MV-4-11 (cell line): ENCODE measurements at places on chromosomes 4 and X.

DNA sequence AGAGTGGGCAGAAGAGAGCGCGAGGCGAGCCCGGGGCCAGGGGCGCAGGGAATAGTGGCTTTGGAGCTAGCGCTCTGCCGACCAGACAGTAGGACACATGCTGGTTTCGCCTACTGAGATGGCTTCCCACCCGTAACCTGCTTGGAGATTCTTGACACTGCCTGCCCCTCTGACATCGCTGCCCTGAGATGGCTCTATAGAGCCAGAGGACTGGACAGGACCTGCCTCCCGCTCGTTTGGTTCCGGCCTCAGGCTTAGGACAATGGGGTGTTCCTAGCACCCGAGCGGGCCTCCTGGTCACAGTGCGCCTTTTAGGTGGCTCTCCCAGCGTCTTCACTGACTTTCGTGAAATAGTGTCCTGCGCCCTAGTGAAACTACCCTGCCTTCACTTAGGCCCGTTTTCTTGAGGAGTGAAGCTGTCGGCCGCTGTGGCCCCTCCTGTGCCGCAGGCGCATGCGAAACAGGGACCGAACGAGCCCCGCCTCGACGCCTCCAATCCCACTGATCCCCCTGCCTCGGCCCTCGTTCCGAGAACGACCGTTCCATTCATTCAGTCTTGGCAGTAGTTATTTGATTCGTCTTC lies 608 bp downstream of the TAF1 start:
- peak; percentile 12 for DNase-seq

- no peak for DNase-seq
These were observed 233.8 kb downstream of the ENOX2 start for GRCh38 chrX:130669233-130669632.

GRCh38 chr4:159038536-159038935 lies 64.3 kb upstream of the RAPGEF2 start:
- no peak for DNase-seq

GRCh38 chr4:124952601-124953000 lies 240.1 kb upstream of the ANKRD50 start:
- no peak for DNase-seq

- peak; percentile 1 for DNase-seq
These were observed 45.5 kb downstream of the SRPX start for GRCh38 chrX:38175139-38175538.

GRCh38 chr4:125590158-125590557 lies 275.4 kb downstream of the FAT4 start:
- no peak for DNase-seq

DNA sequence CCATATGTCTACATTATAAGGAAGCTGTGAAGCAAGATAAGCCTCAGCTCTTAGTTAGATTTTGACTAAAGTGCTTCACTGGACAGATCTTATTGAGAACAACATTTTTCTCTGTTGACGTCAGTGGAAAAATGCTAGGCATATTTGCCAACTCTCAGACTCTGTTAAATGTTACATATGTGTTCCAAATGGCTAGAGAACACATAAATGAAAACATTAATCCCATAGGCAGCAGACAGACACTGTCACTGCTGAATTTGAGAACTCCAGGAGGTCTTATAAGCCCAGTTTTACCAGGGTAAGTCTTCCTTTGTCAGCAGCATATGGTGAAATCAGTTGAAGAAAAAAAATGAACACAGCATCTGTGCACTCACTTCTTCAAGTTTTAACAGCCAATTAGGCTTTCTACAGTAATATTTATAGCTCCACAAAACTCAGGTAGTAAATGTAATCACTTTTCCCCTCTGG lies 186.9 kb downstream of the CAMK2D start:
- DNase-seq = no peak

DNA sequence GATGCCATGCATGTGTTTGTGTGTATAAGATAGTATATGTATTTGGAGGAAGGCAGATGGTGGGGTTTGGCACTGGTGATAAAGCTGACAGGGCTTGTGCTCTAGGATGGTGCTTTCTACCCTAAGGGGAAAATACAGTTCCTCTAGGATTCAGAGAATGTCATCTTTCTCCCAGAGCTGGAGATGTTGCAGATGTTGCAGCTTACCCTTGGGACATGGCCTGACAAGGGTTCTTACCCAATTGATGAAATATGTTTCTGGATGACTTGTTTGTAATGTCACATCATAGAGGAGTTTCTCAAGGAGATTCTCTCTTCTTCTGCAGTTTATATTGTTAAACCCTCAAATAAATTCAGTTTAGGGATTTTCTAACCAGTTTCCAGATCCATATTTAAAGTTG lies 52.5 kb upstream of the PITX2 start:
- no peak for DNase-seq

- no peak for DNase-seq
These were observed 178.9 kb downstream of the CENPC start for GRCh38 chr4:67366311-67366861.

GRCh38 chr4:32061916-32062315 lies 1341.7 kb downstream of the PCDH7 start:
- DNase-seq = no peak

DNA sequence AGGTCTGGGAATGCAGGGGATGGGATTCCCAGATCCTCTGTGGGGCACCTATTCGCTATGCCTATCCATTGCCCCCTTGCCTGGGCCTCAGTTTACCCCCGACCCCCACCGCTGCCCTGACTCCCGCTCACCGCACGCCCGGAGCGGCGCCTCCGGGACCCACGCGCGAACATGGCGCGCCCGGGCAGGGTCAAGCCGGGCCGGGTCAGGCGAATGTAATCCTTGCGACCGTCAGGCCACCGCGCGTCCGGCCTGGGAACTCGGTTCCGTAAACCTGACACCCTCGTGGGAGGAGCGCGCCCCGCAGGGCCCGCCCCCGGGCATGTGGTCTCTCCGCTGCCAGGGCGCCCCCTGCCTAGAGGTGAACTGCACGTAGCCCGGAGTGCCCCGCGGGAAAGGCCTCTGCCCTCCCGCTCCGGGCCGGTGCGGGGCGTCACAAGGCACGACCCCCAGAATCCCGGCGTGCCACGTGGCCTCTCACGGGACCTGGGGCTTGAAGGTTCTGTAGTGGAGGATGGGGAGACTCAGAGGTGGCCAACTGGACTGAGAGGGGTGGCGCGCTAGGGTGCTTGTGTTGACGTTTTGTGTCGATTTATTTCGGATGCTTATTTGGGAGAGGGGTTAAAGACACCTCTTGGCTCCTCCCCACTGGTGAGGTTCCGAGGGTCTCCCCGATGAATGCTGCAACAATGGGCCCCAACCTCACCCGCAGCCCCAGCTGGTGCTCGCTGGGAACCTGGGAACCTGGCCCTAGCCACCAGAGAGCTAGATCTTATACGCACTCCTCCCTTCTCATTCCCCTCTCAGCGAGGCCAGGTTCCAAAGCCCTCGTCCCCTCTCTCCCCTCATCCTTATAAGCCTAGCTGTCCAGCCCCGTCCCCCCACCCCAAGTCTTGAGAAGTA lies at the start of gene PRICKLE3:
PRICKLE3 (minus strand) TSS at position 249 of the 903 bp plus-strand sequence; CDS start at position 173, 76 bp downstream.
- peak; percentile 69 for DNase-seq

DNA sequence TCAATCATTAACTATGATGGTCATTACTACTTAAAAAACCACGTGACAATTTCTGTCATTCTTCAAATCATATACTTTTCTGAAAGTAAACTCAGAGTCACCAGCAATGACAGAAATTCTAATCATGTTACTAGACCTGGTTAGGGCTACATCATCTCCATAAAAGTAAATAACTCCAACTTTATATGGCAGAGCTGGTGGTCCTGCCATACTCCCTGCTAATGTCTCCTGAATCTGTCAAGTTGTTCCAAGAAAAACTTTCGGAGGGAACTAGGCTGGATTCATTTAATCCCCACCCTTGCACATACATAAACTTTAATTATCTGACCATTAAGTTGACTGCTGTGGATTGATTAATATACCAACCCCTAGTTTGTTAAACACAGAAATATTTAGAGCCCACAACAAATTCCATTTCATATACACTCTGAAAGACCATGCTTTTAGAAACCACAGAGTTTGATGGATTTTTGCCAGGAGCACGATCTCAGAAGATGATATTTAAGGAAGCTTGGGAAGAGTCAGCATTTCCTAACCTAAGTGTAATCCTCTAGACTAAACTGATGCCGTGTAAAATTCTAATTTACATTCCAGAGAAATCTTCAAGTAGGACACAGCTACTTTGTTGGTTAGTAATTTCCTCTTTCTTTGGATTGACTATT lies 577.0 kb downstream of the FAT4 start:
- no peak for DNase-seq

DNA sequence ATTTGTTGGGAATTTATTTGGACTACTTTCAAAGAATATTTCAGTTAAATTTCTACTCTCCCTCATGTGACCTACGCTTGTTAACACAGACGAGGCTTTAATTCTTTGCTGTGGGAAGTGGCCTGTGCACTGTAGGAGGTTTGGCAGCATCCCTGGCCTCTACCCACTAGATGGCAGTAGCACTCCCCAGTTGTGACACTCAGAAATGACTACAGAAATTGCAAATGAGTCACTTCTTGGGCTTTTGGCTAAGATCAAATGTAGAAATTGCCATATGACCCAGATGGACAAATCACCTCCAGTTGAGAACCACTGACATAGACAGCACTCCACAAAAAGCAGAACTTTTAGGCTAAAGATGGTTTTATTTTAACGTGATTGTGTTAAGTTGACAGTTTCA lies 22.1 kb downstream of the PIR start:
- DNase-seq = peak; percentile 89

DNA sequence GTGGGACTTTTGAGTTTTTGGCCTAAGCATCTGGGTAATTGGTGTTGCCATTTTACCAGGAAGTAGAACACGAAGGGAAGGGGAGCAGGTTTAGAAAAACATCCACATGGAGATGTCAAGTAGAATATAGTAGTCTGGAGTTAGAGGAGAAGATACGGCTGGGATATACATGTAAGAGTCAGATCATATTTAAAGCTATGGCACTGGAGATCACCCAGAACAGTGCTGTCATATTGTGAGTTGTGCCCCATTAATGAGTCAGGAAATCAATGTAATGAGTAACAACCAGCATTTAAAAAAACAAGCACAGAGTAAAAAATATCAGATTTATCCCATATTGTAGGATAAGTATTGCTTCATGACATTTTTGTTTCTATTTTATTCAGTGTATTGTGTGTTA lies 4.2 kb downstream of the GSTCD start:
- DNase-seq = no peak

DNA sequence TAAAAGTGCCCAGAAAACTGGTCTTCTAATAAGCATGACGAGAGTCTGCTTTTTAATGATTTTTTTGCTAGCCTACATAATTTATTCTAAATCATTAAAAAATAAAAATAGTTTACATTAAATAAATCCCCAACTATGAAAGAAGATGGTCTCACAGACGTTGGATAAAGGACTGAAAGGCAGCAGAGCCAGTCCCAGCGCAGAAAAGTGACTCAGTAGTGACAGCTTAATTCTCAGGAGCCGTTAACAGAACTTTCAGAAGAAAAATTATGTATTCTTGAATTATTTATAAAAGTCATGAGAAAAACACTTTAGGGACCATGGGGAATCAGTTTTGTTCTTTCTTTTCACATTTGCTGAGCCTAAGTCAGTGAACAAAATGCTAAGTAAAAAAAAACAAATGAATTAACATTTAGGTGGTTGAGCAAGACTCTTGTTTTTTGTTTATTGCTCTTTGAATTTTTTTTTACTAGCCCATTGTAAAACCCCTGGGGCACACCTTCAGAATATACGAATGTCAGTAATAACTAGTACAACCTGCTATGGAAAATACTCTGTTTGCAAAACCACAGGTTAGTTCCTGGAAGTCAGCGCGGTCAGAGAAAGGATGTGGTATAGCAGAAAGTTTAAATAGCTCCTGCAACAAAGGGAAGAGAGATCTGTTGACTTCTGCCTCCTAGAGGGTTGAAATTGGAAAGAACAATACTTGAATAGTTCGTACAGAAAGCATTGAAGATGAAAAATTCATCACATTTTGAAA lies 50.4 kb upstream of the CCDC160 start:
- peak; percentile 63 for DNase-seq

DNA sequence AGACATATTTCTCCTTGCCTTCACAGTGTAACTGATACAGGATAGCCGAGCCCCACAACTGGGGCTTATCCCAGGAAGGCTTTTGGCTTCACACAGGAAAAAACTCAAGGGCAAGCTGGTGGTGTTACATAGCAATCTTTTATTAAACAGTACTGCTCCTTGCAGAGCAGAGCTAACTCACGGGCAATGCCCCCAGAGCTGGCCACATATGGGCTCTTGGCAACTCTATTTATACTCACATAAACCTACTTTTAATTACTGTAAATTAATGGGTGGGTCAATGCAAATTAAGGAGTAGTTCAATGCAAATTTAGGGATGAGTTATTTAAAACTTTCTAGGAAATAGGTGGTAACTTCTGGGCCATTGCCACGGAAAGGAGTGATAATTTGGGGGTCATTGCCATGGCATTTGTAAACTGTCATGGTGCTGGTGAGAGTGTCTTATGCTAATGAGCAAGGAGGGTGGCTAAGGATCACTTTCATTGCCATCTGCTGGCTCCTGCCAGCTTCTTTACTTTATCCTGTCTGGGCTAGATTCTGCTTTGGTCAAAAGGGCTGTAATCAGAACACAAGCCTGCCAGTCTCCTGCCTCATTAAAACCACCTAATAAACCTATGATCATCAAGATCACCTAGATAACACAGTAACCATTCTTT lies 288.8 kb downstream of the CENPC start:
- no peak for DNase-seq

DNA sequence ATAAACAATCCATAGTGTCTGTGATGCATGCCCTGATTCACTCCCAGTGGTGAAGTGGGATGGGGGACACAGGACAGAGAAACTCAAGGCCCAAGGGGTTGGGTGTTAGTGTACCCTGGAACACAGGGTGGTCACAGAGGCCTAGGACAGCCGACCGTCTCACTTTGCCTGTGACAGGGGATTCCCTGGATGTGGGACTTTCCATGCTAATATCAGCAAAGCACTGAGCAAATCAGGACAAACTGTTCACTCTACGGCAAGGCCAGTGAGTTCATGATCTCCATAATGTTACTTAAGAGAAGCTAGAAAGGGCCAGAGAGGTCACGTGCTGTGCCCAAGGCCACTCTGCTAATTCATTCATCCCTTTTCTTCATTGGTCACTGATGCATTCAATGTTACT lies 158.7 kb upstream of the RBPJ start:
- DNase-seq = no peak

DNA sequence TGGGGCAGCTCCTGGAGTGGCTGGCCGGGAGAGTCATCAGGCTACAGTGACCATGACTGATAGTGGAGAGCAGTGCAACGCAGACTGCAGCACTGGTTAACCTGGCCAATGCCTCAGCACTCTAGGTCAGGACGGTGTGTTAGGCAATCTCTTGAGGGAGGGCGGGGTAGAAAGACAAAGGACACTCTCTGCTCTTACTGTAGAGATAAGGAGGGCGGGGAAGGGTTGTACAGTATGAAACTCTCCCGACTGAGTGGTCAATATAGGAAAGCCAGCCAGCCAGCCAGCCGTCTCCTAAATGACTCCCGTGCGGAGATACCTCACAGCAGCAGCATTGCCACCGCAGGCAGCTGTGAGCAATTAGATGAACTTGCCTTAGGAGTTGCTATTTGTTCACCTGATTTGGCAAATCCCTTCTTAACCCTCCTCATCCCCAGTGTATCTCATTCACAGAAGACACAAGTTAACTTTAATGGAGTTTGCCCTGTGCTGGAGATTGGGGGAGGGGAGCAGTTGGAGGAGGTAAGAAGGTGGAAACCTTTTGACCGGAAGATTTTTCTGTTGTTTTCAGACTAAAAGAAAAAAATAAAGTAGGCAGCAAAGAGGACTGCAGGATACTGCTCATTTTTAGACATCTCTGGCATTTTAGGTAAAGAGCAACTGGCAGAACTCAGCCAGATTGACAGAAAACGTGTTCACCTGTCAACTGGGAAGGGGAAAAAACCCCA lies 330.5 kb downstream of the HNRNPD start:
- DNase-seq = no peak

GRCh38 chr4:67204441-67204840 lies 340.9 kb downstream of the CENPC start:
- peak; percentile 95 for DNase-seq
